ENCODE measurements at places on chromosomes 1 and 21.
A peak's percentile ranks its signal among the peaks of the same experiment; 100 is the strongest.

- DNase-seq: peak; percentile 59
These were observed 24.9 kb upstream of the TMEM52 start for GRCh38 chr1:1943834-1944570.

- no peak for DNase-seq
These were observed 77.0 kb upstream of the TLR5 start for GRCh38 chr1:223219846-223220610.

- no peak for DNase-seq
These were observed 215.4 kb upstream of the PROX1 start for GRCh38 chr1:213772128-213773063.

- no peak for DNase-seq
These were observed 80.3 kb upstream of the RGS4 start for GRCh38 chr1:162988869-162989268.

DNA sequence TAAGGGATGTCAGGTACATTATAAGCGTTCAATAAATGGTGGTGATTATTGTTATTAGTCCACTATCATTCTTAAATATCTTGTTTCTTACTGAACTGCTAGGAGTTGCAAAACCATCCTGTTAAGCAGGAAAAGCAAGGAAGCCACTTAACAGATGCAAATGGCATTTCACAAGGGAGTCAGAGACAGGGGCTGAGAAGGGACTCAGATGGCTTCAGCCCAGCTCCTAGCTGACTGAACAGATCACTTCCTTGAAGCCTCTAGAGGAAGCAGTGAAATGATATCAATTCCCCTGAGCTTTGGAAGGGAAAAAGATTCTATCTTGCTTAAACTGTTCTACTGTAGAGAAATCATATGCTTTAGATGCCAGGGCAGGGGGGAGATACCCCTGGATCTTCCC, 151.5 kb downstream of the ST6GALNAC5 start:
- DNase-seq: no peak

DNA sequence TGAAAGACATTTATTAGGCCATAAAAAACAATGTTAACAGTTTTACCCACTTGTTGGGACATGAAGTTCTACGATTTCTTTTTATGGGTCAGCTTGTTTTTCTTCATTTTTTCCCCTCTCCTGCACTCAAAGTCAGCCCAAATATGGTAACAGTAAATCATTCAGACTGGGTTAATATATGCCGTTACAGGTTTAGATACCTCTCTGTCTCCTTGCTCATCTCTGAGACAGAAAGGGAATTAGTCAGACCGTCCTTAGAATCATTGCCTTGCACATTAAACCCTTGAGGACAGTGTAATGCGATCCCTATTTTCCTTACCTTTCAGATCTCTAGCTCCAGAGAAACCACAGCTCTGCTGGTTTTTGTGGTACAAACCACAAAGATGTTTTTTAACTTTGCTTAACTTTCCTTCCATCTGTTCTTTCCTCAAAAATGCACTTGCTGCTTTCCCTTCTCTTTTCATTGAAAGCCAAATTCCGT, 613.3 kb downstream of the PLPP3 start:
- DNase-seq: no peak

- no peak for DNase-seq
These were observed 230.2 kb downstream of the PAPPA2 start for GRCh38 chr1:176692988-176693696.

DNA sequence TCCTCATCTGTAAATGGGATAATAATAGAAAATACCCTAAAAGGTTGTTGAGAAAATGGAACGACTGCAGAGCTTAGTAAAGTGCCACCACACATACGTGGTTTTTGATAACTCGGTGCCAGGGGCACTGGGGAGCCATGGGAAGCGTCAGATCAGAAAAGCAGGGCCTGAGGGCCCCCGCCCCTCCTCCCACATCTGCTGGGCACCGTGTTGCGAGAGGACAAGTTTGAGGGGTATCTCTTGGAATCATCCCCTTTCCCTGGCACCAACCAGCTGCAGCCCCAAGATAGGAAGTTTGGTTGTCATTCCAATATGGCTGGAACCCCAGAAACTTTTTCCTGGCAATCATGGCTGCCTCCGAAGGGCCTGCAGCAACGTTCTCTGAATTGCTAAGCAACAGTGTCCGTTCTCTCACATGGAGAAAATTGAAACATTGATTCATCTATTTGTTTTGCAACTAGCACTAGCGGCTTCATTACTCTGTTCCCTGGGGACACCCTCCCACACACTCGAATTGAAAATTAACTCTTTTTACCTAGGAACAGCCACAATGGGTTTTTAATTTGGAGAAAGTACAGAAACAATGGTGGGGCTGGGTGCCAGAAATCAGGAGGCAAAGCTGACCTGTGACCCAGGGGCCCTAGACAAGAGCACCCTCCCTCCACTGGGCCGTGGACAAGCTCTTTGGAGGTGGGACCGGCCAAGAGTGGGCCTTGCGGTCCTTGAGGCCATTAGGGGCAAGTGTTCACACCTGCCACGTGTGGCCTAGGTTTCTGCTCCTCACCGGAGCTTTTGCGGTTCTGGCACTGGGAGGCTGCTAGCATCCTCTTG, 190.0 kb upstream of the VAMP3 start:
- DNase-seq: no peak

GRCh38 chr1:106061586-106062495, 994.6 kb upstream of the PRMT6 start:
- no peak for DNase-seq

- no peak for DNase-seq
These were observed 93.2 kb downstream of the PAX7 start for GRCh38 chr1:18723701-18724411.

GRCh38 chr1:48430832-48431231, 41.2 kb downstream of the SPATA6 start:
- no peak for DNase-seq

DNA sequence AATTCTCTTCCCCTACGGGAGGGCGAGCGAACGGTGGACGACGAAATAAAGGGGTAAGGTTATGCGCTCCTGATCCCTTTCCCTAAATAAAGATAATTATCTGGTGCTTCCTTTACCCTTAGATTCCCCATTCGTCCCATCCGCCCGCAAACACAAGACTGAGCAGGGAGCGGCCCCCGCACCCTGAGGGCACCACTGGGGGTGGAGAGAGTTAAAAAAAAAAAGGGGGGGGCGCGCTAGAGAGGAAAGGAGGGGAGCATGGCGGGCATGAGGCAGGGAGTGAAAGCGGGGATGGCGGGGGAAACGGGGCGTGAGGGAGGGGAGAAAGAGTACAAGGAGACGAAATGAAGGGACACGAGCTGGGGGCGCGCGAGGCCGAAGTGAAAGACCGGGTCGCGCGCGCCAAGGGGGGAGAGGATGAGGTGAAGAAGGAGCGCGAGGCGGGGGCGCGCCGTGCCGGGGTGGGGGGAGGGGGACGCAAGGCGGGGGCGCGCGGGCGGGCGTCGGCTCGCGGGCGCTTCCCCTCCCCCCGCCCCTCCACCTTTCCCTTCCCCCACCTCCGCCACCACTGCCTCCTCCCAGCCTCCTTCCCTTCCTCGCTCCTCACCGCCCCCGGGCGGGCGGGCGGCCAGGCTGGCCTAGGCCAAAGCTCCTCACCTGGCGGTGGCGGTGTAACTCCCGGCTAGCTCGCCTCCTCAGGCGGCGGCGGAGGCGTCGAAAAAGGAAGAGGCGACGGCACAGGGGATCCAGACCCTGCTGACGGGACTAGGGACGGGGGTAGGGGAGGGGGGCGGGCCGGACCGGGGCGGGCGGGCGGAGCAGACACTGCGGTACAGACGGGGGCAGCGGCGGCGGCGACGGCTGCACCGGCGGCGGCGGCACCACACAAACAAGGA, 448 bp downstream of the GATAD2B start:
- peak; percentile 84 for DNase-seq

DNA sequence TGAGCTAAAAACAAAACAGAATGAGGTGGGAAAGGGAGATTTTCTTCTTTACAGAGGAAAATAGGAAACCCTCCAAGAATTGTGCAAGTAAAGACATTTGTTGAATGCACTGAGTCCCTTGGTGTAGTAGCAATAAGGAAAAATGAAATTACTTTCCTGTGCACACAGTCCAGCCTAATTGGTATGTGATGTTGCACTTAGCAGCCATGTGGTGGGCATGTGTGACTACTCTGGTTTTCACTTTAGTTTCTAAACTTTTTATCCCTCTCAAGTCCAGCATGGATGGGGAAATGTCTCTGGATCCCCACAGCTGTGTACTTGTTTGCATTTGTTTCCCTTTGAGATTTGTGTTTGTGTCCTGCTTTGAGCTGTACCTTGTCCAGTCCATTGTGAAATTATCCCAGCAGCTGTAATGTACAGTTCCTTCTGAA, 7.1 kb upstream of the AGO3 start:
- DNase-seq: no peak

DNA sequence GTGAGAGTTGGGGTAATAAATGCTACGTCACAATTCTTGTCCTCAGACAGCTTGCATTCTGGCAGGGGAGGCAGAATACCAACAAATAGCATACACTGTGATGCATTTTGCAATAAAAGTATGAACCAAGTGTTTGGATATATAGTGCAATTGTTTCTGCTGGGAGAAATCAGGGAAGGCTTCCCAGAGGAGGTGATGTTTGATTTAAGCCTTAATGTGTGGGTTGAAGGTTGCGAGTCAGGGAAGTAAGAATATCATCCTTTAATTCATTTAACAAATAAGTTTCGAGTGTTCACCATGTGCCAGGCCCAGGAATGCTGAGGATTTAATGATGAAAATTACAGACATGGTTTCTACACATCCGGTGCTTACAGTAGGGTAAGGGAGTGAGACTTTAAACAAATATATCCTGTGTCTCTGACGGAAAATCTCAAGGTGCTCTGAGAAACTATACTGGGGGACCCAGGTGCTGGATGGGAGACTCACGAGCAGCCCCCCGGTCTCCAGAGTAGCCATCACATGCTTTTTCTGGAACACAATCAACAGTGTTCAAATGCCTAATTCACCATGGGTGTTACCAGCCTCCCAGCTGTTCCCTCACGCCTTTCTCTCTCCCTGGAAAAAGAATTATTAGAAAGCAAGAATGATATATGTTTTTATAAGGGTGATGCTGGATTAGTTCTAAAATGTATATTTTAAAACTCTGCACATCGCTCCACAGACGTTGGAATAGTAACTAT, 31.7 kb downstream of the RASSF5 start:
- no peak for DNase-seq

- no peak for DNase-seq
These were observed 31.8 kb downstream of the DBT start for GRCh38 chr1:100217834-100218233.

GRCh38 chr1:38328278-38329035, 281.9 kb upstream of the POU3F1 start:
- DNase-seq: no peak

- no peak for DNase-seq
These were observed 94.7 kb downstream of the SIK1 start for GRCh38 chr21:43331962-43332828.

GRCh38 chr1:107976836-107977235, 11.9 kb upstream of the VAV3 start:
- DNase-seq: no peak

GRCh38 chr1:95766036-95766435, 532.0 kb downstream of the RWDD3 start:
- no peak for DNase-seq

GRCh38 chr1:235442788-235443429, 61.3 kb downstream of the B3GALNT2 start:
- DNase-seq: peak; percentile 66

GRCh38 chr1:172308577-172308976, 111.9 kb upstream of the C1orf105 start:
- no peak for DNase-seq

DNA sequence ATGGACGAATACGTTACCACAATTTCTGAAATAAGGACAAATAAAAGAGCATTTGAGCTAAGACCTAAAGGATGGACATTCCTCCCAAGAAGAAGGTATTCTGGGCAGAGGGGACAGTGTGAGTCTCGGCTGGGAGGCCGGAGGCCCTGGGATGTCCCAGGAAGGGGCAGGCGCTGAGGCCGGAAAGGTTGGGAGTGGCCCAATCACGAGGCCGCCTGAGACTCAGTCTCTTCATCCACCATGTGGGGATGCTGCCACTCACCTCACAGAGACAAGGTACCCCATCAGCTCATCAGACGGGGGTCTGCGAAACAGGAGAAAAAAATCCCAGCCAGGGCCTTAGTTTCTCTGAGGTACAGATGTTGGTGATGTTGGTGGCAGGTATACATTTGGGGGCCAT, 24.3 kb upstream of the LAPTM5 start:
- DNase-seq: no peak

- DNase-seq: no peak
These were observed 53.6 kb upstream of the EFHD2 start for GRCh38 chr1:15355968-15356625.

- peak; percentile 32 for DNase-seq
These were observed 15.4 kb upstream of the CD2 start for GRCh38 chr1:116738673-116739370.

- no peak for DNase-seq
These were observed 594.8 kb upstream of the ADGRL2 start for GRCh38 chr1:81205956-81206355.

- peak; percentile 72 for DNase-seq
These were observed 532 bp downstream of the ERO1B start for GRCh38 chr1:236281198-236281653.

DNA sequence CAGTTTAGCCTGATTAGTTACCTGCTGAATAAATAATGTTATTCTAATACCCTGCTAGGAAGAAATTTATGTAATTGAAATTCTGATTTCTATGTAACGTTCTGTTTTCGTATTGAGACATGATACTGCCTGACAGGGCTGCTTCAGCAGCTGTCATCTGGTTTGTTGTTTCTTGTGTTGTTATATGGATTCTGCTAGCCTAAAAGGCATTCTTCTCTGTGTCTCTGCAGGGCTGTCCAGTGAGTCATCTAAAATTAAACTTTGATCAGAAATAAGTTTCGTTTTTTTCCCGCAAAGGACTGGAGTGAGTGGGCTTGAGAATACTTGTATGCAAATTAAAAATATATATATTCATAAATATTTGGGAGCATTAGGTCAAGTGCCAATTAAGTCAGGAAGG, 93.0 kb downstream of the DYRK1A start:
- DNase-seq: no peak

GRCh38 chr1:51638350-51638749, 21.5 kb downstream of the OSBPL9 start:
- DNase-seq: no peak

Measured in hematopoietic multipotent progenitor cell treated with erythropoietin and hydrocortisone succinate and interleukin-3 and kit ligand, for 4 days (in vitro differentiated cells).